ENCODE measurements at places on chromosomes 3 and 15. TPM values are rescaled to one million over a fixed set of nuclear protein-coding genes. Genes with fewer than 3 reads are reported as not detected.

GRCh38 chr3:22419261-22419660 is 668.3 kb upstream of the ZNF385D start:
- DNase-seq: no peak

DNA sequence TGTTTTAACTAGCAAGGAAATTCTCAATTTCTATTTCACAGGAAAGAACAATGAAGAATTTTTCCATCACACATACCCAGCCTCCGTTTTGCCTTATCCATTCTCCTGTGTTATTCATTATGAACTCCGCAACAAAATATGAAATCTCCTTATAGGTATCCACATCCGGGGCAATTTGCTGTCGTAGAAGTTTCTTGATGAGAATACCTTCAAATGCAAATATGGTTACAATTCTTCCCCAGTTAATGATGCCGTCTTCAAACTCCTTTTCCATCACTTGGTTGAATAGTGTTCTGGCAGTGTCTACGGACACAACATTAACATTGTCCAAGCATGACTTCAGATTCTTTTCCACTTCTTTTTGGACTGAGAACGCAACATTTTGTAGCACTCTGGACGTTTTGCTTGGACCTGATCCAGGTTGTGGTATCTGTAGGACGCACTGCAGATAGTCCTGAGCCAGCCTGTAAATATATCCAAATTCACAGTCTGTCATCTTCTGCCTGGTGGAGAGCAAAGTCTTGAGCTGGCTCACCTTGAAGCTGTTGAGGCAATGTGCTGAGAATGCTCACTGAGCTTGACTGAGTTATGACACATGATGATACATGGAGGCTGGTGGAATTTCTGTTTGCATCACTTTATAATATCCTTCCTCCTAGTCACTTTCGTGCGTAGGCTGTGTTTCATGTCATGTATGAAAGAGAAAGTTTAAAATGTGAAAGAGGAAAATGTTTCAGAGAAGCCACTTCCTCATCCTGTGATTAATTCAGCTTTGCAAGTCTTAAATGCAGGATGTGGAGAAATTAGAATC is at the start of gene BCL2A1:
Gene BCL2A1, minus strand, starts transcription at position 573 of the 811 bp plus-strand sequence. Its CDS starts 77 bp downstream, at position 496.
- DNase-seq: no peak

DNA sequence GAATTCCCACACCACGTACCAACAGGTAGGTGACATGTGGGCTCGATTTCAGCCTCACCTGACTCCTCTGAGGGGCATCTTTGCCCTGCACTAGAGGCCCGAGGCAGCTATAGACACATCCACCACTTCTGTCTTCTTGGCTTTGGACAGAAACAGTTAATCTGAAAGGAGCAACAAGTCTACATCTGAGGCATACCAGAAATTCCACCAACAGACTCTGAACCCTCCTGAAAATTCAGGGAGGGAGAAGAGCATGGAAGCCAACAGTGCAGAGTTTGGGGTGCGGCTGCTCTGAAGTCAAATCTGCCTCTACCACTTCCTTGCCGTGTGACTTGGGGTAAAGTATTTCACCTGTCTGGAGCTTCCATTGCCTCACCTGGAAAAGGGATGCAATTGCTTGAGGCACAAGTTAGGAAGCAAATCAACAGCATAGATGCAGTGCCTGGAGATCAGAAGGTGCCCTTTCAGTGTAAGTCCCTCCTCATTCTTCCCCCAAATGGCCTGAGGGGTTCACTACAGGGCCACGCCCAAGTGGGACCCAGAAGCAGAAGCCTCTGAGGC is 119.8 kb downstream of the SHQ1 start:
- no peak for DNase-seq

GRCh38 chr3:28018925-28019718 is 222.3 kb upstream of the CMC1 start:
- DNase-seq: no peak

- DNase-seq: no peak
These were observed 102.9 kb downstream of the CHST2 start for GRCh38 chr3:143222505-143222904.

DNA sequence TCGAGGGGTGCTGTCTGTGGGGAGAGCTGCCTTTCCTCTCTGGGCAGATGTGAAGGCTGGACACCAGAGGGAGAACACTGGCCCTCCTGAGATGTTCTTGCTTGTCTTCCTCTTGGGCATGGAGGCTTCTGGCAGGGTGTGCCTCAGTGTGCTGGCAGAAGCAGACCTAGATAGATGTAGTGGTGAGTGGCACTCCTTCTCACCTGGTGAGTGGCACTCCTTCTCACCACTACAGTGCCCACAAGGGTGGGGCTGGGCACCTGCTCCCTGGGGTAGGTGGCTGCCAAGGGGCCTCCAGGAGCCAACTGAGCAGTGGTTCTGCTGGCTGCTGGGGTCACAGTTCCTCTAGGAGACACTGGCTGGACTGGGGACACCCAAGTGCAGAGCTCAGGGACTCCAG is 18.7 kb downstream of the ACVR2B start:
- DNase-seq: no peak

DNA sequence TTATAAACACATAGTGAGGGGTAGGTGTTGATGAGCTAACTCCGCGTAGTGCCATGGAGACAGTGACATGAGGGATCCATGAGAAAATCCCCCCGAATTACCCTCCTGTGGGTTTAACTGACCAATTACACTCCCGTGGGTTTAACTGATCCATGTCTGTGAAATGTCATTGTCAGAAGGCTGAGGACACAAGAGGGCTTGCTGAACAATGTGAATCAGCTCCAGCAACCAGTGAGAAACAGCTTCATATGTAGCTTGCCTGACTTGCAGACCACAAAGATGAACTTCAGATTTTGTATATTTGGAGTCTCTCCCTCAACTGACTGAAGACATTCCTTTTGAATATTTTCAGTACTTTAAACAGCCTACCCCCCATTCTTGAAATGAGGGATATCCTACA is 144.9 kb downstream of the FBN1 start:
- no peak for DNase-seq

DNA sequence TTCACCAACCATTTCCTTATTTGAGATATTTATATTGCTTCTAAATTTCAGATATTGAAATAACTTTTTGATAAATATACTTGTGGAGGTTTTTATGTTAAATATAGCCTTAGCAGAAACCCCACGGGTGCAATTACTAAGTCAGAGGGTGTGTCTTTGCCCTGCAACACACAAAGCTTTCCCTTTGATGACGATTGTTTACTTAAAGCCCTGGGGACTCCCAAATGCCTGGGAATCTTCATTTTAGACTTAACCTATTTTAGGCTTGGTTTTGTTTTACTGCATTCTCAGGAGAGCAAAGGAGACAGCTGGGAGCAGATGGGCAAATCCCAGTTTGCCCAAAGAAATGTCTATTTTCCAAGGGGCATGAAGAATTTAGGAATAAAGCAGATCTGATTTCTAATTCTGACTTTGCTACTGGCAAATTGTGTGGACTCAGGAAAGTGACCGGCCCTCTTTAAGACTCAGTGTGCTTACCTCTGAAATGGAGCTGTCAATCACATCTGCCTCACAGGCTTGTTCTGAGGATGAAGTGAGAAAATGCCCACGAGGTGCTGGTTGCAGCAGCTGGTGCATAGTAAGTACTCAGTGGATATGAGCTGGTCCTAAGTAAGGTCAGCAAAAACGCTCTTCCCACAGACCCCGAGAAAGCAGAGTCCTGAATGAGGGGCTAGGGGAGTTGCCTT is 49.3 kb upstream of the CA12 start:
- no peak for DNase-seq

GRCh38 chr3:151351219-151351618 is 21.9 kb upstream of the P2RY13 start:
- DNase-seq: no peak

DNA sequence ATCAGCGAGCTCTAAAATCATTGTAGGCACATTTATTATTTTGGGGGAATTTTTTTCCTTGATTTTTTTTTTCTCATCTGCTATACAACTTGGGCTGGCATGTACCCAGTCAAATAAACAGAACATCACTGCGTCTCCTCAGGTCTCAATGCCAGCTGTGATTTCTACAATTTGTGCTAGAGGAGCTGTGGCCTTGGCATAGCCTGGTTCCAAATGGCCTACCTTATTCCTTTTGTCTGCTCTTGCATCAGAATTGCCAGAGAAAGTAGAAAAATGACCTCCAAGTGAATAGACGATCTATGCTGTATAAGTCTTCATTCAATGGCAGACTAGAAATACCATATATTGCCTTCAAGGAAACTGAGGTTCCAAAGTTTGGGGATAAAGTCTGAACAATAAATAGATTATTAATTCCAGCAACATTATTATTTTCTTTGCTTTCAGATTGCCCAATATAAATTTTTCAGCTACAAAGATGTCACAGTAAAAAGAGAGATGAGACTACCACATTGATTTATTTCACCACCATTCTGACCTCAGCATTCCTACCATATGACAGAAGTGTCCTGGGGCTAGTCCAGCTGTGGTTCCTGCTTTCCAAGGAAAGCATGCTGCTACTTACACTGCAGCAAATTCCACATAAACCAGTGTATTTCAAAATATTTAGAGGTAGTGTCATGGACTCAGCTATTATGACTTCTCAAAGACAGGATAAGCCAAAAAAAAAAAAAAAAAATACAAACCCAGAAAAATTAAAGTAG is 493.9 kb upstream of the ZNF385D start:
- DNase-seq: peak; percentile 64

GRCh38 chr15:74725845-74726773 is 781 bp upstream of the CYP1A1 start:
- no peak for DNase-seq

DNA sequence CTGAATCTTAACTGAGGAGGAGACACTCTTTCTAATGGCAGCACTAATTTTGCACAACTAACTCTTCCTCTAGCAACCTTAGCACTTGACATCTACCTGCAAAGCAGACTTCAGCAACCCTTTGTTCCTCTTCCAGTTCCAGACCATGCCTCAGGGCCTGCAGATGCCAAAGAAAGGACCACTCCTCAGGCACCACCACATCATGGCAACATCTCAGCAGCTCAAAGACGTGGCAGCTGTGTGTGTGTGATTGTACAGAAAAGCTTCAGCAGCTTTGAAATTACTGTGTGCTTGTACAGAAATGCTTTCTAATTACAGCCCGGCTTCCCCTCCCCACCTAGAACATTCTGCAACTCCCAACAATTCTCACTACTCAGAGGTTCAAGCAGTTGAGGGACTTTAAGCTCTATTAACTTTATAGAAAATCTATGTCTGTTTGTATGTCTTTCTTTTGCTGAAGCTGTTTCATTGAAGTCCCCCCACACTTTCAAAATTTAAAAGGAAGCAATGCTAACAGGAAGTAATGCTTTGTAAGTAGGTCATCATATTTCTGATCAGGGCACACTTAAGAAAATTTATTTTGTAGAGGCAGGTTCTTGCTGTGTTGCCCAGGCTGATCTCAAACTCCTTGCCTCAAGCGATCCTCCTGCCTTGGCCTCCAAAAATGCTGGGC is 115.2 kb downstream of the CD47 start:
- DNase-seq: no peak

GRCh38 chr15:46280762-46281542 is 646.1 kb downstream of the SQOR start:
- DNase-seq: no peak

GRCh38 chr3:4898454-4899313 is 80.6 kb upstream of the BHLHE40 start:
- no peak for DNase-seq

Gene IL17RD
- 22.1 TPM for polyA plus RNA-seq

Gene GOLGA8T
- not detected for polyA plus RNA-seq

Gene EFCAB12
- polyA plus RNA-seq: 0.13 TPM

Data from forelimb muscle (tissue), 1 donor.